ENCODE measurements at places on chromosomes 3 and 15. TPM values are rescaled to one million over a fixed set of nuclear protein-coding genes. Genes with fewer than 3 reads are reported as not detected.

Gene GPR156
- total RNA-seq: 0.42 TPM

- no peak overlapping the region for H3K27ac ChIP-seq
- no peaks in the 10 kb centered on the region for H3K4me1 ChIP-seq
- no peaks in the 10 kb centered on the region for H3K27me3 ChIP-seq
- no peak overlapping the region for H3K4me3 ChIP-seq
Observed at GRCh38 chr3:53223541-53223966, 32.3 kb downstream of the TKT start.

GRCh38 chr15:89460048-89460447 is 36.3 kb downstream of the RHCG start:
- no peaks in the 10 kb centered on the region for H3K27me3 ChIP-seq
- no peak overlapping the region for H3K4me3 ChIP-seq
- DNase-seq: no peak
- H3K4me1 ChIP-seq: no peaks in the 10 kb centered on the region

GRCh38 chr3:77160931-77161497 is 121.1 kb downstream of the ROBO2 start:
- no peak for DNase-seq
- no peaks in the 10 kb centered on the region for H3K27me3 ChIP-seq
- H3K27ac ChIP-seq: no peak overlapping the region
- H3K4me3 ChIP-seq: no peak overlapping the region
- H3K36me3 ChIP-seq: no peaks in the 10 kb centered on the region

GRCh38 chr15:87764461-87765240 is 491.9 kb downstream of the NTRK3 start:
- H3K36me3 ChIP-seq: no peaks in the 10 kb centered on the region
- no peaks in the 10 kb centered on the region for H3K4me1 ChIP-seq
- H3K27ac ChIP-seq: no peak overlapping the region

- H3K27ac ChIP-seq: no peak overlapping the region
- no peaks in the 10 kb centered on the region for H3K36me3 ChIP-seq
- peaks cover 3% of the 10 kb centered on the region for H3K4me1 ChIP-seq
- H3K4me3 ChIP-seq: no peak overlapping the region
- no peaks in the 10 kb centered on the region for H3K27me3 ChIP-seq
Observed at GRCh38 chr3:45603226-45603625, 8.7 kb downstream of the LIMD1 start.

DNA sequence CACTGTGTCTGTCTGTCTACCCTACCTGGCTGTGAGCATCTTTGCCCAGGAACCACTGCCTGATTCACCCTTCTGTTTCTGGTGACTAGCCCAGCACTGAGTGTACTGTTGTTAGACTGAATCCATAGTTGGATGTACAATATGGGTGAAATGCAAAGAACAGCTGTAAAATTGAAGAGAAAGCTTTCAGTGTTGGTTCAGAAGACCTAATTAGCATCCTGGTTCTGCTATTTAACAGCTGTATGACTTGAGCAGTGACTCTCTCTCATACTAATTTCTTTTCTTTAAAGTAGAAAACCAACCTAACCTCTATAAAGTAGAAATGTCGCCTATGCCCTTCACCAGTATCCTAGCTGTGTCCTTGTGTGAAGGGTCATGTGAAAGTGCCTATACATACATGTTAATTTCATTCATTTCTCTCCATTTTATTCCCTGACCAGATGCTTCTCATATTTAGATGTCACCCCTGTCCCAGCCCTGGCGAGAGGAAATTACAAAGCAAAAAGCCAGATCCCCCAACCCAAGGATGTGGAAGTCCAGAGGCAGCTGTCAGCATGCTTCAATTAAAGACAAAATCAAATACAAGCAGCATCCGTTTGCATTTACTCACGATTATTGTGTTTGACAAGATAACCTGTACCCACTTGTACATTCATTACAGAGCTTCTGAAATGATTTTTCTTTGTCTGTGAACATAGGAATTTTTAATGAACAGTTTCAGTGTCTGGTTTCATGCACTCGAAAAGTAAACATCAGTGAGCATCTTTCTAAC is 305.7 kb upstream of the ICE2 start:
- H3K27ac ChIP-seq: no peak overlapping the region
- no peaks in the 10 kb centered on the region for H3K27me3 ChIP-seq

DNA sequence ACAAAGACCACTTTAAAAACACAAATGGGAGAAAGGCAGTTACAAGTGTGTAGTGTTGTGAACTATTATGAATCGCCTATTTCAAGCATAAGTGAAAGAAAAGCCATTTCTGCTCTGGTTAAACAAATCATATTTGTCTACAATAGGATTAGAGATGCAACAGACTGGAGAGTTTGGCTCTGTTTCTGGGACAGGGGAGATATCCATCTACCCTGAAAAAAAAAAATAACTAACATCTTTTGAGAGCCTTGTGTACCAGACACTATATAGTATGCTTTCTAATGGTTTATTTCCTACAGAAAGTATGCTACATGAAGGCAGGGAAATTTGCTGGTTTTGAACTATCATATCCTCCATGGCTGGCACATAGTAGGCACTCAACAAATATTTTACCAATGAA is 106.7 kb upstream of the FHIT start:
- H3K27ac ChIP-seq: no peak overlapping the region
- no peaks in the 10 kb centered on the region for H3K36me3 ChIP-seq
- no peaks in the 10 kb centered on the region for H3K4me1 ChIP-seq
- no peak overlapping the region for H3K4me3 ChIP-seq

DNA sequence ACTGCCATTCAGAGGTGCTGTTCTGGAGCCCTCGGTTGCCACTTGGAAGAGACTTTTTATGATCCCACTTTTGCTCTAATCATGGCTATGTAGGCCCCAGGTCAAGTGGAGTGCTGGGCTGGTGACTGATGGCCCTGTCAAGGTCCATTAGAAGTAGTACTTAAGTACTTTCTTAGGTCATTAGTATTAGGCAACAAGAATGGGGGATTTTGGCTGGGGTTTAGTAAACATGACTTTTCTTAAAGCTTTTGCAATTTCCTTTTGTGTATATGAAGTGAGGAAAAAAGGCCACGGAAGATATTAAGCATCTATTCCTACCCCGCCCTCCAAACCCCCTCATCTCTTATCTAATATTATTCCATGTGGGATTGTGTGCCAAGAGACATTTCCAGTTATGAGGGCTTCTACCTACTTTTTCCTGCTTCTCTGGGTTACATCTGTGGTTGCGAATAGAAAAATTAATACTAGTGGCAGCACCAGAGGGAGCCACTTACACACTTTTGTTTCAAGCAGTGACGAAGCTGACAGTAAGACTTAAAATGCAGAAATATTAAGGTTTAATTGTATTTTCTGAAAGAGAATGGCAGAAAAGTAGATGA is 13.9 kb downstream of the NLGN1 start:
- DNase-seq: no peak
- H3K4me1 ChIP-seq: no peaks in the 10 kb centered on the region
- H3K27me3 ChIP-seq: no peaks in the 10 kb centered on the region
- H3K27ac ChIP-seq: no peak overlapping the region
- no peak overlapping the region for H3K4me3 ChIP-seq

- H3K4me3 ChIP-seq: no peak overlapping the region
- H3K36me3 ChIP-seq: no peaks in the 10 kb centered on the region
- no peaks in the 10 kb centered on the region for H3K4me1 ChIP-seq
- no peak for DNase-seq
- no peaks in the 10 kb centered on the region for H3K27me3 ChIP-seq
- no peak overlapping the region for H3K27ac ChIP-seq
Observed at GRCh38 chr3:115687721-115688120, 64.4 kb downstream of the GAP43 start.

Gene GPX1
- 174 TPM for total RNA-seq

- DNase-seq: no peak
- no peak overlapping the region for H3K27ac ChIP-seq
- H3K4me3 ChIP-seq: no peak overlapping the region
- H3K36me3 ChIP-seq: no peaks in the 10 kb centered on the region
- no peaks in the 10 kb centered on the region for H3K27me3 ChIP-seq
- H3K4me1 ChIP-seq: no peaks in the 10 kb centered on the region
Observed at GRCh38 chr3:32452009-32452408, 50.6 kb downstream of the CMTM6 start.

- H3K27ac ChIP-seq: no peak overlapping the region
- no peak overlapping the region for H3K4me3 ChIP-seq
- H3K4me1 ChIP-seq: no peaks in the 10 kb centered on the region
Observed at GRCh38 chr3:72041511-72041910, 256.6 kb upstream of the PROK2 start.

Gene FGF7
- total RNA-seq: 120 TPM

Measured in aorta (tissue), 5 donors.